ENCODE measurements at places on chromosomes 3 and 15. TPM values are rescaled to one million over a fixed set of nuclear protein-coding genes. Genes with fewer than 3 reads are reported as not detected.
A peak's percentile ranks its signal among the peaks of the same experiment; 100 is the strongest.

RAD51 gene
- 0.30 TPM for total RNA-seq

DNA sequence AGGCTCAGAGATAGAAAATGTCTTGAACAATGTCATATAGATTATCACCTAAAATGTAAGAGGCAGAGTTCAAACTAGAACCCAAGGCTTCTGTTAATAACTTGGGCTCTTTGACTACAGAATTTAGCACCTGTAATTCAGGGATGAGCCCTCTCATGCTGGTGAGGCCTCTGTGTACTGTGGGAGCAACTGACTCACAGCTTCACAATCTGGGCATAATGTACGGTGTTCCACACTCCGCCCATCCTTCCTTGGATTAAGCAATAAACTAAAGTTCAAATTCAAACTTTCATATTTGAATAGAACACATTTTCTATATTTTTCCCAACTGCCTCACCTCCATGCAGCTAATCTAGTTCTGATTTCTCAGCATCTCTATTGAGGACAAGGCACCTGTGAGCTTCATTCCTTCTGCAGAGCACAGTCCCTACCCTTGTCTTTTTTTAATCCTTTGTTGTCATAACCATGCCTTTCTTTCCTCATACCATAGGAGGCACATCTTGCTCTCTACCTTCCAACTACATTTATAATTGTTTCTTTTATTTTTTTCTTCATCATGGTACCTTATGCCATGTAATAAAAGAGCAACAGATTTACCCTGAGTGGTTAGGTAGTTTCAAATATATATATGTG, 392.1 kb downstream of the NLGN1 start:
- no peak for DNase-seq

DNAH1 gene
- 2.5 TPM for total RNA-seq

DNA sequence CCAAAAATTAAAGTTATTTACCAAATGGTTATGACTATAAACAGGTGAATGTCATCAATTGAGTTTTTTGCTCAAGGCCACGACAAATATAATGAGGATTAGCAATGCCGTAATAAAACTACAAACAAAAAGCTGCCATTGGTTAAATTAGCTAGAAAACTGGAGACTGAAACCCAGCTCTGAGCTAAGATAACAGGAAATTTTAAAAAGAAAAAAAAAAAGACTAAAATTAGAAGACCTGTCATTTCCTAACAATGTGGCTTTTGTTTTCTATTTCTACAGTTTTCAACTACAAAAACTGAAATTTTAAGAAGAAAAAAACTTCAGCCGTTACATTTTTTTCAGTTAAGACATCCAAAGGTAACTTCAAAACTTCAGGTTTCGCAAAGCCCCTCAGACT, 9.7 kb downstream of the SLC12A6 start:
- DNase-seq: no peak

AQP9 gene
- total RNA-seq: 1.1 TPM

- DNase-seq: no peak
Observed at GRCh38 chr3:188299068-188299467, 145.1 kb downstream of the LPP start.

- peak; percentile 82 for DNase-seq
Observed at GRCh38 chr3:51942603-51943450, 664 bp downstream of the PARP3 start.

DNA sequence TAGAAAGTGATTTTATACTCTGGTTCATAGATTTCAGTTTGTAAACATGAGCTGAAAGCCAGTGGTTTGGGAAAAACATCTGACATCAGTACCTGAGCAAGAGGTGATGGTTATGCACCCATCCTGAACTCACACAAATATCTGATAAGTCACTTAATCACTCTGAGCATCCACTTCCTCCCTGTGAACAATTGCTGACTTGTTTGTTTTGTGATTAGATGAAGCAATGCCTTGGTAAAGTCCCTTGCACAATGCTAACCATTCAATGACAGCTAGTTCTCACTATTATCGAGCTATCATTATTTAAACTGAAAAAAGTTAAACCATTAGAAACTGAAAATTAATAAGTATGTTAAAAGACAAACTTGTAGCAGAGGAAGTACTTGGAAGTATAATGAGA, 303.0 kb downstream of the PLOD2 start:
- DNase-seq: no peak

UTS2B gene
- total RNA-seq: 0.39 TPM

- no peak for DNase-seq
Observed at GRCh38 chr3:14347110-14347509, 55.3 kb upstream of the SLC6A6 start.

DNA sequence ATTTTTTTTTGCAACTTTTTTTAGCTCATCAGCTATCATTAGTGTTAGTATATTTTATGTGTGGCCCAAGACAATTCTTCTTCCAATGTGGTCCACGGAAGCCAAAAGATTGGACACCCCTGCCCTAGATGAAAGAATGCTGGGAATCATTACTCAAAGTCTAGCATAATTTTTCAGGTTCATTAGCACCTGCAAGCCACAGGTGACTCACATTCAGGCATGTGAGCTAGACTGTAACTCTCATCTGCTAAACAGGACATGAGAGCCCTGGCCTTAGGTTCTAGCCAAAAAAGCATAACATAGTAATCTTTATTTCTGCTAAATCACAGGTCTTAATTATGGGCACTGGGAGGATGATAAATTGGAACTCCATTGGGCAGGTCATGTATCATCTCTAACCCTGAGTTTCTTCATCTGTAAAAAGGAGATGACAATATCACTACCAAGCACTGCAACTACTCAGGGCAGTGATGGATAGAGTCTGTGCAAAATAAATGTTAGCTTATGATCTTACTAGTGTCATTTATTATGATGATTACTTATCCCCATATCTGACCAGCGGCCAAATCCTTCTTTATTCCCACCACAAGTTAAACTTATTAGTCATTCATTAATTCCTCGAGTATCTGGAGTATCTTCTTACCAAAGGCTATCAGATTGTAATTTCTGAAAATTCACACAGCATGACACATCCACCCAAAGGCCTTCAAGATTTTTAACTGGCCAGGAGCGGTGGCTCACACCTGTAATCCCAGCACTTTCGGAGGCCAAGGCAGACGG, 125.0 kb downstream of the PLD1 start:
- no peak for DNase-seq

PLAAT1 gene
- 10.3 TPM for total RNA-seq

GRCh38 chr15:55835866-55836265, 92.9 kb upstream of the PRTG start:
- no peak for DNase-seq

DNA sequence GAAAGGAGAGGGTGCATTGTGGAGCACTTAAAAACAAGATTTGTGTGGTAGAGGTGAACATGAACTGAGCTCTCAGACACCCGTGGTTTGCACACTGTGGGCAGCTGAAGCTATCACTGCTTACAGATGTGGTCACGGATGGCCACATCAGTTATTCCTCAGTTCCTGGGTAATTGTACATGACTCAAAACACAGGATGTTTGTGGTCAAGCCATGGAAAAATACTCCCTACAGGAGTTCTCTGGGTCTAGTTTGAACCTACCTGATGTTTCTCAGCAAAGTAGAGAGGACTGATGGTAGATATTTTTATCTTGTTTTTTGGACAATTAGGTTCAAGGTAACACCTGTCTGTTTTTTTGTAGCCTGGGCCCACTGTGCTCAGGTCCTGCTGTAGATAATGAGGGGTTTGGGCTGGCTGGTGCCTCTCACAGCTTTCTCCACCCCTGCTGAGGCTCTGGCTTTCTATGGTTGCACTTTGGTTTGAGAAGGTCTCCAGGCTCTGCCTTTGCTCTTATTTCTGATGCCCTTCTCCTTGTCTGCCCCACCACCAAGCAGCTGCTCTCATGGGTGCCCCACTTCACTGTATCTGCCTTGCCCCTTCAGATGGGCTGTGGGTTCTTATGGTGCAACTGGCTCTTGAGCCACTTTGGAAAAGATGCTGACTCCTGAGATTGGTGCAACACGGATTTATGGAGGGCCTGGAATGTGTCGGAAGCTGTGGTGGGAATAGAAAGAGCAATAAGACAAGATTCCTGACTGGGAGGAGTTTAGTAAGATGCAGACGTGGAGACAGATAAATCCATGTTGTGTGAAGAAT, 40.1 kb downstream of the CDCP1 start:
- DNase-seq: no peak

RUBCN gene
- 32.3 TPM for total RNA-seq

- no peak for DNase-seq
Observed at GRCh38 chr3:187210545-187211327, 13.4 kb downstream of the RTP1 start.

Data from right atrium auricular region (tissue), 2 donors.